ENCODE measurements at places on chromosomes 11 and 22.

- DNase-seq, result no peak
Measured at GRCh38 chr22:49771266-49772065, 56.2 kb downstream of the BRD1 start.

DNA sequence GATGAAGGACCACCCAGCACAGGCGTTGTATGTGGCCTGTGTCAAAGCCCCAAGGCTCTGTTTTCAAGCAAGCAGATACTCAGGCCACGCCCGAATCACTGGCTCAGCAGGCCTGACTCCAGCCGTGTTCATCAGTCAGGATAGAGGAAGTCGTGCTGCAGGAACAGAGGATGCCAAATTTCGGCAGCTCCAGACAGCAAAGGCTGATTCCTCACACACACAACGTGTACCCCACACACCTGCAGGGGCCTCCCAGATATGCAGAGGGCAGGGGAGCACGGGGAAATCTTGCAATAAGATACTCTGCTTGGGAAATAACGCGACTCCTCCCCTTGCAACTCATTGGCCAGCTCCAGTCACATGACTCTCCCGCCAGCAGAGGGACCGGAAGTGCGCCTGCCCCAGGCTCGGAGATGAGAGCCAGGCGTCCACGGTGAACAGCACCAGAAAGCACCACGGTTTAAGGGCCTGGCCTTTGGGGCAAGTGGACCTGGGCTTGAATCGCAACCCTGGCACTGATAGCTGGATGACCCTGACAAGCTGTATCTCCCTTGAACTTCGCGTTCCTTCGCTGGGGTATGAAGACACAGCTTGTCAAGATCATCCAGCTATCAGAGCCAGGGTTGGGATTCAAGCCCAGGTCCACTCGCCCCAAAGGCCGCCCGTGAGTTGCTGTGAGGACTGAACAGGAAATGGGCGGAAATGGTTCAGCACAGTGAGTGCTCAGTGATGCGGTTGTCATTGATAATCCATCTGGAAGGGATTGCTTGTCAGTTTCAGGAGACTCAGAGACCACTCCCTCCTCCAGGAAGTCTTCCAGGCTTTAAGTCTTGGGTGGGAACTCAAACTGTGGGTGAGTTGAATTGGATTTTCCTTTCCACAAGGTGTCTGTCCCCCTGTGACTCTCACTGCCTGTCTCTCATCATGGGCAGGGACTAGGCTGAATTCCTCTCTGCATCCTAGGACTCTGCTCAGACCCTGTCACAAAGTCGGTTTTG lies 88.5 kb downstream of the MYEOV start:
- DNase-seq, result no peak

DNA sequence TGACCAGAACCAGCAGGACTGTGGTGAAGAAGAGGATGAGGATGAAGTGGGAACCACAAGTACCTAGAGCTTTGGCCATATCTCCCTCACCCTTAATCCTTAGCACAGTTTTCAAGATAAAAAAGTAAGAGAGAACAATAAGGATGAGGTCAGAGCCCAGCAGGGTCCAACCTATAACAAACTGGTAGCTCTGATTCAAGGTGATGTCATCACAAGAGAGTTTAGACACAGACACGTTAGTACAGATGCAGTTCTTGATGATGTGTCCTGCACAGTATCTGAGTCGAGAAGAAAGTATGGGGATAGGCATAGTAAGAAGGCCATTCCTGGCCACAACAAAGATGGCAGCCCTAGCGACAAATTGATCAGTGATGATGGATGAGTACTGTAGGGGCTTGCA lies 586 bp downstream of the OR56A5 start:
- DNase-seq, result no peak

DNA sequence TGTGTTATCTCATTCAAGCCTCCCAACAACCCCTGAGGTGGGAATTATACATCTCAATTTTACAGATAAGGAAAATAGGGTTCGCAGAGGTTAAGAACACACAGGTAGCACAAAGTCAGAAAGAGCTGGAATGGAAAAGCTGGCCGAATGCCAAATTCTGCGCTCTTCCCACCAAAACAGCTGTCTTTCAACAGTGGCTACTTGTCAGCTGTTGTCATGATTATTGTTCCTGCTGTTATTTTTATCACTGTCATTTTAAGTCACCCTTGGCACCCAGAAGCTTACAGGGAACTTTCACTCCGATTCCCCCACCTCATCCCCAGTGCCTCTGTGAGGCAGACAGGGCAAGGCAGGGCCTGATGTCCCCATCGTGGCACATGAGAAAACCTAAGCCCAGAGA lies 74.5 kb upstream of the CSNK2A3 start:
- no peak for DNase-seq

GRCh38 chr11:35875466-35875865 lies 68.4 kb upstream of the LDLRAD3 start:
- no peak for DNase-seq

GRCh38 chr11:108241330-108242037 lies 18.6 kb downstream of the ATM start:
- DNase-seq, result no peak

DNA sequence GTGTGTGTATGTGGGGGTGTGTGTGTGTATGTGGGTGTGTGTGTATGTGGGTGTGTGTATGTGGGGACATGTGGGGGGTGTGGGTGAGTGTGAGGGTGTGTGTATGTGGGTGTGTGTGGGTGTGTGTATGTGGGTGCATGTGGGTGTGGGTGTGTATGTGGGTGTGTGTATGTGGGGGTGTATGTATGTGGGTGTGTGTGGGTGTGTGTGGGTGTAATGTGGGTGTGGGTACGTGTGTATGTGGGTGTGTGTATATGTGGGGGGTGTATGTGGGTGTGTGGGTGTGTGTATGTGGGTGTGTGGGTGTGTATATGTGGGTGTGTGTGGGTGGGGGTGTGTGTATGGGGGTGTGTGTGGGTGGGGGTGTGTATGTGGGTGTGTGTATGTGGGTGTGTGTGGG lies 106.7 kb downstream of the SPATA19 start:
- no peak for DNase-seq

DNA sequence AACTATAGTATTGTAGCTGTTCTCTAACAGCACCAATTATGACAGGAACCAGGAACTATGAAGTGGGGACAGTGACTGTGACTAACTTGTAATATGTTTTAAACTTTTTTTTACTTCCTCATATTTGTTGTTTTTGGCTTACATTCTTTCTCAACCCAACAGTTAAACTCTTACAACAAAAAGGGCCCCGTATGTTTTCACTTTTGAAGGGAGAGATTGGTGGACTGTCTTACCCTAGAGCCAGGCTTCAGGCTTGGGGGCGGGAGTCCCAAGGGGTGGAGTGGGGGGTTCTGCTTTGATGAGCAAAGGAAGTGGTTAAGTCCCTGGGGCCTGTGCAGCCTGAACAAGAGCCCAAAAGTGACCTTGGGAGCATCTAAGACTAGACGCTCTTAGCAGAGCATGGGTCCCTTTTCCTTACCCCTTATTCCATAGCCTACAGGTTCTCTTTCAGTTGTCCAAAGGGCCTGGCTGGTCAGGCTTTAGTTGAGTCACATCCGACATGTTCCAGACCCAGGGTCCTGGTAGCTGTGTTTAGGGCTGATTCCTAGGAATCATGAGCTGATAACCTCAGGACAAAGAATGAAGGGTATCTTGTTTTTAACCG lies 38.8 kb downstream of the STIM1 start:
- no peak for DNase-seq

DNA sequence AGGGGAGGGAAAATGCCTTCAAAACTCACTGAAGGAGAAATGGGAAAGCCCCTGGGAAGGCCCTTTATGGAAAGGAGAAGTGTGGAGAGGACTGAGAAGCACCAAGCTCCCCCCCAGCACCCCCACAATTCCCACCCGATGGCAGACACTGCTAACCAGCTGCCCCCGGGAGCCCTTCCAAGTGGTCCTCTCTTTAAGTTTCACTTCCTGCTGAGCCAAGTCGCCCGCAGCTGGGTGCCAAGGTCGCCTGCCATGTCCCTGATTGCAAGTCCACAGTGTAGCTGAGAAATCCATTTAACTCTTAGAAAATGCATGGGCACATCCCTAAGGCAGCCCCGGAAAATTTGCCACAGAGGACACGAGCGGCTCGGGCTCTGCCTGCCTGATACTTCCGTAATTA lies 68.2 kb downstream of the GALNT18 start:
- DNase-seq, result no peak

DNA sequence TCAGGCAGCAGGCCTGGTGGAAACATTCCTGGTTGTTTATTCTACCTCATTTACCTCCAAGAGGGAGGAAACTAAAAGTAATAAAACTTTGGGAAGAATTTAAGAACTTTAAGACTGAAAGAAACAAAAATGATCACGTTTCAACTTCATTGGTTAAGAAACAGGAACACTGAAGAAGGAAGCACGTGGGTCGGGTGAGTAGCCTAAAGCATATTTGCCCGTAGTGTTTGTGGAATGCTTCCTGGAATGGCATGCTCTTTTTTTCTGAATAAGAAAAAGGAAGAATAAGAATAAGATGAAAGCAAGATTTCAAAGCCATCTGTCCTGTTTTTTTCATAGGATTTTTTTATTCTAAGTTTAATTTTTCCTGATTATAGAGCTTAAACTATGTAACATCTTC lies 83.1 kb downstream of the WNT11 start:
- no peak for DNase-seq

DNA sequence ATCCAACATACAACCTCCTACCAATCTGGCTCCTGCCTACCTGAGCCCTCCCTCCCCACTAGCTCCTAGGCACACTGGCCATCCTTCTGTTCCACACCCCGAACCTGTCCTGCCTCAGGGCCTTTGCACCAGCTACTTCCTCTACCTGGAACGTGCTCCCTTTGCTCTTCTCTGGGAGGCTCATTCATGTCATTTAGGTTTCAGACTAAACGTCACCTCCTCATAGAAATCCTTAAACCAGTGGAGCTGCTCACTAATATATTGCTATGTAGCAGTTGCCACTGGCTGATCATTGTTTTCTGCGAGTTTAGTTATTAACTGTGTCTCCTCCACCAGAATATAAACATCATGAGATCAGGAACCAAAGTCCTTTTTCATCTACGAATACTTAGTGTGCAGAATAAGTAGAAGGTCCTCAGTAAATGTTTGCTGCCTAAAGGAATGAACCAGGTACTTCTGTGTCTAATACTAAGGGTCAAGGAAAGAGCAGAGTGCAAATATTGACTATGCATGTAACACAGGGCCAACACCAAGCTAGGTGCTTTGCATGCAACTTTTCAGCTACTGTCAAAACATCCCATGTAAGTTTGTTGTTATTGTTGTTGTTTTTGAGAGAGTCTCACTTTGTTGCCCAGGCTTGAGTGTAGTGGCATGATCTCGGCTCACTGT lies 277.6 kb upstream of the SYN3 start:
- no peak for DNase-seq

DNA sequence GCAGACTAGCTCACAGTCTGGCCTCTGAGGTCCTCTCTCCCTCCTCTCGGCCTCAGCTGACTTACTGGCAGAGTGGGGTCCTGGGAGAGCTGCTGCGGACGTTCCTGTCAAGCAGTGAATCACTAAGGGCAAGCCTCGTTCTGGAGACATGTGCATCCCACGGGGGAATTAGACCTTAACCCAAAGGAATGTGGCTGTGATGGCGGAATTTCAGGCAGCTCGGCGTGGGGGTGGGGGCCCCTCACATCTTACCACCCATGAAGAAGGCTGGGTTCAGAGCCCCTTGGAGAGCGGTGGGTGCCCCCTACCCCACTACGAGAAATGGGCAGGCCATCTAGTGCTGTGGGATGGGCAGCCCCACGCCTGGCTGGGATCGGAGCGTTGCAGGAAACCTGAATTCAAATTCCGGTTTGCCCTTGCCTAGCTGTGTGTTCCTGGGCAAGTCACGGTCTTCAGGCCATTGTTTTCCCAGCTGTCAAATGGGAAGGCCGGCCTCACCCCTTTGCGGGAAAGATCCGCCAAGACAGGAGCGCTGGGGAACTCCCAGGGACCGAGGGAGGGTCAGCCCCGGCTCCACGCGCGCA lies 554 bp downstream of the LRRC32 start:
- DNase-seq, result no peak

- DNase-seq, result peak; percentile 35
Measured at GRCh38 chr11:8913961-8914660, 3.1 kb downstream of the AKIP1 start.

GRCh38 chr11:130449996-130450769 lies 1.7 kb downstream of the ADAMTS15 start:
- no peak for DNase-seq

GRCh38 chr22:32971276-32971675 lies 86.9 kb downstream of the SYN3 start:
- DNase-seq, result no peak

GRCh38 chr11:41713030-41713429 lies 253.6 kb upstream of the LRRC4C start:
- no peak for DNase-seq

DNA sequence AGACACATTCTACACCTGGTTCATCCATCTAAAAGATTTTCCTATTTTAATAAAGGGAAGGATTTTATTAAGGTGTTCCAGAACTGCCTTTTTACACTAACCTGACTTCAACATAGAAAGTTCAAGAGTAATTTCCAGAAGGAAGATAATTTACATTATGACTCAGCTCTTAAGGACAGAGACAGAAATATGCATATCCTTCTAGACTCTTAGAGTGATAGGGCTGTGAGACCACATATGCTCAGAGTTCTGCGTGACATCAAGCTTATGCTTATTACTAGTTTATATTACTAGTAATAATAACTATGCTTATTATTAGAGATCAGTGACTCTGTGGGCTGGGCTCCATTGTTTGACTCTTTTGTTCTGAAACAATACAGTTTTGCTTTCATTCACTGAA lies 4.6 kb downstream of the PDGFD start:
- no peak for DNase-seq

- no peak for DNase-seq
Measured at GRCh38 chr22:33327348-33327860, 269.2 kb upstream of the SYN3 start.

GRCh38 chr22:49643466-49643865 lies 184.2 kb downstream of the BRD1 start:
- no peak for DNase-seq

DNA sequence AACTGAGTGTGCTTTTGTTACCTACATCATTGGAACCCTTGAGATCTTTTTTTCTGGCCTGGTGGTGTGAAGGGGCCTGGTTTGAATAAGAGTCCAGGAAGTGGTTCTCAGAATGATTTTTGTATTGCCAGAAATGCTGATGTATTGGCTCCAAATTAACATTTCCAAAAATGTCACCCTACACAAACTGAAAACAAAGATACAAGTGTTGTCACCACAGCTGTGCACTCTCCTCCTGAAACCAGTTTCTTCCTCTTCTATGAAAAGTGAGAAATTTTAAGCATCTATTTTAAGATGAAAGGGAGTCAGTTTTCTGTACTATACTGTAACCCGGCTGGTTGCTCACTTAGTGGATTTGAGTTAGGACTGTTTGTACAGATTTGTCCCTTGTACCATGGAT lies 218.8 kb downstream of the PGR start:
- DNase-seq, result no peak
